ENCODE measurements at places on chromosomes 11 and 22.

GRCh38 chr11:12215181-12215593, 104.8 kb downstream of the MICAL2 start:
- no peak for DNase-seq

DNA sequence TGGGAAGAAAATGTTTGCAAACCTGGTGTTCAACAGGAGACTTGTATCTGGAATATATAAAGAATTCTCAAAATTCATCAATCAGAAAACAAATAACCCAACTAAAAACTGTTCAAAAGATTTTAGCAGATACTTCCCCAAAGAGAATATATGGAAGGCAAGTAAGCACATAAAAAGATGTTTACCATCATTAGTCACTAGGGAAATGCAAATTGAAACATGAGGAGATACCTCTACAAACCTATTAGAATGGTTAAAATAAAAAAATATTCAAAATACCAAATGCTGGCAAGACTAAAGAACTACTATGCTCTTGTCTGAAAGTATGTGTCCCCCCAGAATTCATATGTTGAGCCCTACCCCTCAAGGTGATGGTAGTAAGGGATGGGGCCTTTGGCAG, 8.6 kb downstream of the EXPH5 start:
- no peak for DNase-seq

DNA sequence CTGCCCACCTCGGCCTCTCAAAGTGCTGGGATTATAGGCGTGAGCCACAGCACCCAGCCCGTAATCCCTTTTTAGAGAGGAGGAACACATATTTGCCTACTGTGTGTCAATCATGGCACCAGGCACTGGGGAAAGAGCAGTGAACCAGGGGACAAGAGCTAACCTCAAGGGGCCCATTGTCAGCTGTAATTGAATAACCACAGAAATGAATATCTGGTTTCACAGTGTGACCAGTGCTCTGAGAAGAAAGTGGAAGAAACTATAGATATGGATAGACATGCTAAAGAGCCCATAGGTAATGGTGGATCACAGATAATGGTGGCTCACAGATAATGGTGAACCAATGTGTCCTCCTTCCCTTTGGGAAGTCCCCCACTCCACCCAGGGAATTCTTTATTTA, 8.6 kb upstream of the KCTD14 start:
- DNase-seq: no peak

DNA sequence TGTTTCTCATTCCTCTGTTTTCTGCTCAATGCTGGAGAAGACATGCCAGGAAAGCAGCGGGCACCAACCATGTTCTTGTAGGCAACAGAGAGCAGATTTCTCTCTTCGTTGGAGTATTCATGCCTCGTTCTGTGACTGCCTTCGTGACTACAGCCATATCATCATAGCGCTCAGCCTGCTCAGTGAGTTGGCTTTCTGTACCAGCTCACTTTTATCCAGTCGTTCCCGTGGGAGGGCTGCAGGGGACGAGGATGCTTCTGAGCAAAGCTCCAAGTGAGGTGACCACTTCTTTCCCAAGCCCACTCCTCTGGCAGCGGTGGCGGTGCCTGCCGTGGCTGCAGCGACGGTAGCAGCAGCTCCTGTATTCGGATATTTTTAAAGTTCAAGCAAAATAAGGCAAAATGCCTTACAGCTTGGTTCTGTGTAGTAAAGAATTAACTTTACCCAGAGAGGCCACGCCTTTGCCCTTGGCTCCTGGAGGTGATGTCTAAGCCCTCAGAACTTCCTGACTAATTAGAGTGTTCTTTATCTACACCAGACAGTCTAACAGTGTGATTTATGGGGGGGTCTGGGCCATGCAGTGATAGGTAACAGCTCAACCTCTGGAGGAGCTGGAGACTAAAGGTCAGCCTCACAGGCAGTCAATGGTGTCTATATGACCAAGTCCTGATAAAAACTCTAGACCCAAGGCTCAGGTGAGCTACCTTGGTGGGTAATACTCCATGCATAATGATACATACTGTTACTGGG, 35.3 kb downstream of the LDHAL6A start:
- no peak for DNase-seq
